Brain (organoid and tissue), 16 donors: ENCODE measurements at places on chromosomes 1 and 21.

GRCh38 chr1:205251576-205251975, 23.8 kb downstream of the TMCC2 start:
- DNase-seq: no peak

DNA sequence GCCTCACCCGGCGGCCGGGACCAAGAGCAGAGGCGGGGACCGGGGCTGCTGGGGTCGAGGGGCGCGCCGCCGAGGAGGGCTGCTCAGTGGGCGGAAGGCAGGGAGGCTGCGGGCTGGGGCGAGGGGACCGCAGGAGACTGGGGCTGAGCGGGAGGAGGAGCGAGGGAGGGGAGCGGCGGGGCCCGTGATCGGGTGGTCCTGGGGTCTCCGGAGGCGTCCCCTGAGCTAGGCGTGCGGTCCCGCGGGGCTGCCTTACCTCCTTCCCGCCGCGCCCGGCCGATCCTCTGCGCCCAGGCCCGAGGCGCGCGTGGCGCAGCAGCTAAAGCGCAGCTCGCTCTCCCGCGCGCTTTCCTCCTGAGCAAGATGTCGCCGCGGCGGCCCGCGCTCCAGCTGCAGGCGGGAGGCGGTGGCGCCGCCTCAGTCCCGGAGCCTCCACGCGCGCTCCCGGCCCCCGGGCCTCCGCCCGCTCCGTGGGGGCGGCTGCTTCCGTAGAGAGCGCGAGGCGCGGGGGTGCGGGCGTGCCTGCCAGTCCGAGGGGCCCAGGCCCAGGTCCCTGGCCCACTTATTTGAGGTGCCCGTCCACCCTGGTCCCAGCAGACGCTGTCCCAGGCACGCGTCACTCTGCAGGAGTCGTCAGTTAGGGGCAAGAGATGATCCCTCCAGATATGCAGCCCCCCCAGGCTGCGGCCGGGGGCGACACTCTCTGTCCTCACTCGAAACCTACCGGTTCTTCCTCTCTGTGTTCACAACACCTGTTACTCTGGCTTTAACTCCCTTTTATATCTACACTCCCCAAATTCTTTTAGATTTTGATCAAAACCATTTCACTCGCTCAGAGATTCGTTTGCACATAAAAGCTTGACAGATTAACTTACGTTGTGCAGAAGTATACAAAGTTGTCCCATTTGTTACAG, at the start of gene CCSAP:
Gene CCSAP (minus strand): TSS at position 392 of the 914 bp plus-strand sequence. CDS start 582 bp downstream, outside the sequence.
- DNase-seq: peak; percentile 86

DNA sequence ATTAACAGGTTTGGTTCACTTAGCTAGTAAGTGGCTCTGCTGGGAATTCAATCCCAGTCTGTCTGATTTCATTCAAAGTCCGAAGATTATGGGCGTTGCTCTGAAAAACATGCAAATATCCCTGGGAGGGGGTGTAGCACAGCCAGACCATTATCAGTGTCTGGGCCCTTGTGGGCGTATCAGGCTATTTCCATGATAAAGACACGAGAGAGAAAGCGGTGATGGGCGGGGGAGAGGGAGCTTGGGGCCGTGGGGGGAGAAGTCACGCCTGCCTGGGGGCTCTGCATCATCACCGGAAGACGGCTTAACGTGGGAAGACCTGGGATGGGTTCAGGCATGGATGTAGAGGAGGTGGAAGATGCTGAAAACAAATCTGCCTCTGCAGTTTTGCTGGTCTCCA, 25.8 kb downstream of the IL6R start:
- peak; percentile 80 for DNase-seq

DNA sequence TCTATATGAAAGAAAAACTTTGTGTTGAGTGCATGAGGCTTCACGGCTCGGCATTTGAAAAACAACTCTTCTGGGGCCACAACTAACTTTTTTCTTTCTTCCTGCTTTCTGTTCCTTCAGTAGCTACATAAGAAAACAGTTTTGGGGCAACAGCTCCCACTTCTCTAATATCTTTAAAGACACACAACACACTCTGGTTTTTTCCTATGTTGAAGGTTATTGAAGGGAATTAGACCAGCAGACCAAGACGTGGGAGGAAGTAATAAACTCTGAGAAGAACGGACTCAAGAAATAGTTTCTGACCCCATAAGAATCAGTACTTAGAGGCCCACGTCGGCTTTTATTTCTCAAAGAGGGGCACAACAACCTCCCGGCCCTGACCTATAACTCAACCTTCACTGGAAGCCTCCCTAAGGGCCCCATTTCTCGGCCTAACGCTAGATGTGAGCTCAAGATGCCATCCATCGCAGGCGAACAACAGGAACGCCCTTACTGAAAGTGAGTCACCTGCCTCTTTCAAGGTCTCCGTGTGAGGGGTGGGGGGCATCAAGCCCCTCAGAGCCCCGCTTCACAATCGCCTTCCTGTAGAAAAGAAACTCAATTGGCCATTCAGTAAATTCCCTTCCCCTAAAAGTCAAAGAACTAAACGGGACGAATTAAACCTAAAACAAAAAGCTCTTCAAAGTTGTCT, 844 bp downstream of the ZMYM6 start:
- no peak for DNase-seq

GRCh38 chr1:168179438-168180147, 831 bp downstream of the TIPRL start:
- peak; percentile 17 for DNase-seq

DNA sequence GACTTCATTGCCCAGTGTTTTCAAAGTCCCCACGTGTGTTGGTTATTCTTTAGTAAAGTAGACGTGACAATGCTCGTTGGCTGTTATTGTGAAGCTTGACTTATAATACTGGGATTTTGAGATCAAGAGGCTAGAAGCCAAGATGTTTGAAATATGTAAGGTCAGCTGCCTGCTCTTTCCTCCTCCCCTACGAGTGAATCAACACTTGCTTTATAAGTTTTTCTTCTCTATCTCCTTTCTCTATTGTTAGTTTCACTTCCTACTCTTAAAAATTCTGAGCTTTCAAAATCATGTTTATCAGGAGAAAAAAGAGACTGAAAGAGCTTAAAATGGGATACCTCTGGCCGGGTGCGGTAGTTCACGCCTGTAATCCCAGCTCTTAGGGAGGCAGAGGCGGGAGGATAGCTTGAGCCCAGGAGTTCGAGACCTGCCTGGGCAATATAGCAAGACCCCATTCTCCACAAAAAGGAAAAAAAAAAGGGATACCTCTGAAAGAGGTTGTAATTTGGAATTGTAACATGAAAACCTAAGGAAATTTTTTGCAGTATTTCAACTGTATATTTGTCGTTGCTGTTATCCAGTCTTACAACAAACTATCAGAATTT, 72.0 kb downstream of the EPB41 start:
- no peak for DNase-seq

DNA sequence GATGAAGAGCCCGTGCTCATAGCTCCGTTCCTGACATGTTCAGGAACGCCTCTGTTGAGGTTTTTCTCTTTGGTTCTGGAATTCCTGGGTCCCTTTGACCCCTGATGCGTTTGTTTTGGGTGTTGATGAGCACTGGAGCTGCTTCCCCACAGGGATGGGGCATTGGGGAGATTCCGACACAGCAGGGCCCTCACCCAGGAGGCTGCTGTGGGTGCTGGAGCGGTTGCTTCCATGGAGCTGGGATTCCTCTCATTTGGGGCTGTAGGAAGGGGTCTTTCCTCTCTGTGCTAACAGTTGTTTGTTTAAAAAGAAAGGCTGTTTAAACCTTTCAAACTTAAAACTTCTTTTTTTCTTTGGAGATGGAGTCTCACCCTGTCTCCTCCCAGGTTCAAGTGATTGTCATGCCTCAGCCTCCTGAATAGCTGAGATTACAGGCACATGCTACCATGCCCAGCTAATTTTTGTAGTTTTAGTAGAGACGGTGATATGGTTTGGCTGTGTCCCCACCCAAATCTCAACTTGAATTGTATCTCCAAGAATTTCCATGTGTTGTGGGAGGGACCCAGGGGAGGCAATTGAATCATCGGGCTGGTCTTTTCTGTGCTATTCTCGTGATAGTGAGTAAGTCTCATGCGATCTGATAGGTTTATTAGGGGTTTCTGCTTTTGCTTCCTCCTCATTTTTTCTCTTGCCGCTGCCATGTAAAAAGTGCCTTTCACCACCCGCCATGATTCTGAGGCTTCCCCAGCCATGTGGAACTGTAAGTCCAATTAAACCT, 48.9 kb downstream of the SKI start:
- DNase-seq: no peak

DNA sequence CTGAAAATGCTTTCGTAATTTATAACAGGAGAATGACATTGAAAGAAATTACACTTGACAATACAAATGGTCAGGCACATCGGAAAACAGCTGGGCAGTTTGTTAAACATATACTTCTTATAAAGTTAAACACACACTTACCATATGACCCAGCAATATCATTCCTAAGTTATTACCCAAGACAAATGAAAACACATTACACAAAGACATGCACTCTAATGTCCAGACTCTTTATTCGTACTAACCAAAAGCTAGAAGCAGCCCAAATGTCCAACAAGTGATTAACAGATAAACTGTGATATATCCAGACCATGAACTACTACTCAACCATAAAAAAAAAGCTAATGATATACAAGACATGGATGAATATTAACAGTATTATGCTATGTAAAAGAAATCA, 8.5 kb downstream of the AKT3 start:
- DNase-seq: no peak

DNA sequence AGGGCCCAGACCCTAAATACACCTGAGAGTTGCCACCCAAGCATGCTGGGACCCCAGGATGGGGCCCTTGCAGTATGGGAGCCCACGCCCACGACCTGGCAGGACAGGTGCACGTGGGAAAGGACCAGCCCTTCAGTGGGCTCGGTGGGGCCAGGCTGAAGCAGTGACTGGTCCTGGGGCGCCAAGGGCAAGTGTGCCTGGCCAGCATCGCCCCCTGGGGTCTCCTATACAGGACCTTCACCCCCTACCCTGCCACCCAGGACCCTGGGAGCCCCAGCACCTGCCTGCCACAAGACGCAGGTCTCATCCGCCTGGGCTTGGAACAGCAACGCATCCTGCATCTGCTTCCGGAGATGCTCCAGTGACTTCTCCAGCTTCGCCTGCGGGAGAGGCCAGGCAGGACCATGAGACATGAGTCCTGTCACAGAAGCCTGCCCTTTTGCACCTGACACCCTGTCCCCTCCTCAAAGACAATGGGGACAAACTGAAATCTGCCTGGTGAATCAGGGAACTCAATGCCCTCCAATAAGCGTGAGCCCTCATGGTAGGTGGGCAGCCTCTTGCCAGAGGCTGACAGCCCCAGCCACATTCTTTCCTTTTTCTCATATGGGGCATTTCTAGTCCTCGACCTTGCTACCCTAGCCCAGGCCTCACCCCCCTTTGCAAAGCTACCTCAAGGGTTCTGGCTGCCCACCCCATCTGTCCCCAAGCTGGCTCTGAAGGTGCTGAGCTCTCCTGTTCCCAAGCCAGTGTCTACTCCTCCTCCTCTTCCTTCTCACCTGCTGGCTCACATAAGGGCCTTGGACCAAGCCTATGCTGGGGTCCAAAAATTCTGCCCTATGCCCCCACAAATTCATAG, 4.6 kb downstream of the TRIM11 start:
- DNase-seq: no peak

- no peak for DNase-seq
Measured at GRCh38 chr21:43803558-43804300, 14.4 kb downstream of the RRP1 start.

- peak; percentile 45 for DNase-seq
Measured at GRCh38 chr1:23483321-23484252, at the start of gene ASAP3. Gene ASAP3 (minus strand): TSS chr1:23484179. CDS start chr1:23484133, 46 bp downstream.

DNA sequence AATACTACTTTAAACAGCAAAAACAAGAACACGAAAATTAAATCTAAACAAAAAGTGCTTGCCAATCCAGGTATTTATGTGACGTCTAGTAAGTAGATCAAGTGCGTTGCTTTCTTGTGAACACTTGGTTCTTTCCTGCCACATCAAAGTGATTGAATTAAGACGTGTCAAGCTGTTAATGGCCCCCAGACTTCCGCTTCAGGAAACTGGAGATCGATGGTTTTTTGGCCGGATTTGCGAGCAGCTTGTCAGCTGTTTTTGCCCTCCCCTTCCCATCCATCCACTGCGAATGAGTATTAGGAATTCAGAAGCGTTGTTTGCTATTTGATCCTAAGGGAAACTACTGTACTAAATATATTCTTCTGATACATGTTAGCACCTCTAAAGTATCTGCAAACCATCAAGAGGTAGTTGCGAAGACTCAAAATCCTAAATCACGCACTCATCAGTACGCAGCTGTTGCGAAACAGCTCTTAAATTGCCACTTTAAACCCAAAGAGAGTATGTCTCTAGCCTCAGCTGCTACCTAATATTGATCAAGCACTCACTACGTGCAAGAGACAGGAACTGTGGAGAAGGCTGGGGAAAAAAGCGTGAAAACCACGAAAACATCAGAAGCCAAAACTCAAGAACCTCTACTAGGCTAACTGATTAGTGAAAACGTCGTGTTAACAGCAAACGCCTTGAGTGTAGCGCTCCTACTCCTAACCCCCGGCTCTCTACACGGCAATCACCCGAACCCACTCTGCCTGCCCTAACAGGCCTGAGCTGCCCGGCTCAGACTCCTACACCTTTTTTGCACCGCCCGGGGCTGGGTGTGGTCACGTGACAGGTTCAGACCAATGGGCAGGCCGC, 473 bp upstream of the BRDT start:
- no peak for DNase-seq

- peak; percentile 10 for DNase-seq
Measured at GRCh38 chr21:29193072-29193471, 62.6 kb downstream of the MAP3K7CL start.

DNA sequence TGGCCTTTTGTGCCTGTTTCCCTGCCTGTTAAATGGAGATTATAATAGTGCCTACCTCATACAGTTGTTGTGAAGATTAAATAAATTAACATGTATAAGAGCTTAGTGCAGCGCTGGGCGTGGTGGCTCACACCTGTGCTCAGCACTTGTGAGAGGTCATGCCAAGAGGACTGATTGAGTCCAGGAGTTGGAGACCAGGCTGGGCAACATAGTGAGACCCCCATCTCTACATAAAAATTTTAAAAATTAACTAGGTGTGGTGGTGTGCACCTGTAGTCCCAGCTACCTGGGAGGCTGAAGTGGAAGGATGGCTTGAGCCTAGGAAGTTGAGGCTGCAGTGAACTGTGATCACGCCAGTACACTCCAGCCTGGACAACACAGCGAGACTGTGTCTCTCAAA, 12.1 kb downstream of the CAMK2N1 start:
- no peak for DNase-seq

DNA sequence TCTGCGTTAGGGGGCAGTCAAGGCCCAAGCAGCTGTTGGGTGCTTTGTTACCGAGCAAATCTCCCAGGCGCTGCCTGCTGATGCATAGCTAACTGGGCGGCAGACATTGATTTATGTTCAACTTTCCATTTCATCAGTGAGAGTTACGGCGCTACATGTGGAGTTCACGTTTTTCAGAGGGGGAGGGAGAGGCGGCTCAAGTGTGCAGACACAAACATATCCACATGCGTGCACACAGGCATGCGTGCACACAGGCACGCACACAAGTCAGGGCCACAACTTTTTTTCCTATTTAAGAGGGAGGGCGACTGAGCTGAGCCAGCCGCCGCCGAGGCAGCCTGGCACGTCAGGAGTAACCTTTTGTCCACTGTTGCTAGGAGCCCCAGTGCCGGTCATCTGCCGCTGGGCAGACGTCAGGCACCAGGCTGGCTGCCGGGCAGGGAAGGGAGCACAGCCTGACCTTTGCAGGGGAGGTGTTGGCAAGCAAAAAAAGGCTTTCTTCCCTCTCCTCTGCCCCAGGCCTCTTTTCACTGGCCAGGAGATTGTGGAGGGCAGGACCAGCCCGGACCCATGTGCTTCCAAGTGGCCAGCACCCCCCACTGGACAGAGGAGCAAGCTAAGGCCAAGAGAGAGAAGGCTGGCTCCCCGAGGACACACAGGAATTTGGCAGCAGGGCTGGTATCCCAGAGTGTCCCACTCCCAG, 73.3 kb downstream of the MRPL37 start:
- DNase-seq: peak; percentile 78

GRCh38 chr1:54377040-54377691, 29.0 kb downstream of the SSBP3 start:
- DNase-seq: no peak
